Neural crest cell (in vitro differentiated cells): ENCODE measurements at places on chromosomes 5 and 9. TPM values are rescaled to one million over a fixed set of nuclear protein-coding genes. Genes with fewer than 3 reads are reported as not detected.

GRCh38 chr5:147704544-147704943 is 78.0 kb downstream of the JAKMIP2 start:
- DNase-seq = no peak

Gene SPDL1
- 53.3 and 59.1 TPM in 2 replicates for total RNA-seq

DNA sequence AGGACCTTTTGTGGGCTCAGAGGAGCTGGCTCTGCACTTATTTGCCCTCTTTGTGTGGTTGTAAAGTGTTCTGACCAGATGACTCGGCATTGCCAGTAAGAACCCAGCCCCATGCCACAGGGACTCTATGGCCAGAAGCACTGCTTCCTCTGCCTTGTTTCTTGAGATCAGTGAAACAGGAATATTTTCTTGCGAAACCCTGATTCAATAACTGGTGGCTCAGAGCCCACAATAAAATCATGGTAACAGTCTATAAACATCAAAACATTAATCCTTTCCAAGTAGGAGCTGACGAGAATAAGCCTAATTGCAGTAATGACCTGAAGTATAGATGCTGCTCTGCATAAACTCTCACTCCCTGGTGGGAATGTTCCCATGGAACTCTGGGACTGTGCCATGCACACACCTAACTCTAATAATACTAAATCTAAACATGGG is 344.3 kb downstream of the ZNF608 start:
- DNase-seq = no peak

GRCh38 chr5:154901276-154901675 is 36.7 kb downstream of the GEMIN5 start:
- DNase-seq = no peak

DNA sequence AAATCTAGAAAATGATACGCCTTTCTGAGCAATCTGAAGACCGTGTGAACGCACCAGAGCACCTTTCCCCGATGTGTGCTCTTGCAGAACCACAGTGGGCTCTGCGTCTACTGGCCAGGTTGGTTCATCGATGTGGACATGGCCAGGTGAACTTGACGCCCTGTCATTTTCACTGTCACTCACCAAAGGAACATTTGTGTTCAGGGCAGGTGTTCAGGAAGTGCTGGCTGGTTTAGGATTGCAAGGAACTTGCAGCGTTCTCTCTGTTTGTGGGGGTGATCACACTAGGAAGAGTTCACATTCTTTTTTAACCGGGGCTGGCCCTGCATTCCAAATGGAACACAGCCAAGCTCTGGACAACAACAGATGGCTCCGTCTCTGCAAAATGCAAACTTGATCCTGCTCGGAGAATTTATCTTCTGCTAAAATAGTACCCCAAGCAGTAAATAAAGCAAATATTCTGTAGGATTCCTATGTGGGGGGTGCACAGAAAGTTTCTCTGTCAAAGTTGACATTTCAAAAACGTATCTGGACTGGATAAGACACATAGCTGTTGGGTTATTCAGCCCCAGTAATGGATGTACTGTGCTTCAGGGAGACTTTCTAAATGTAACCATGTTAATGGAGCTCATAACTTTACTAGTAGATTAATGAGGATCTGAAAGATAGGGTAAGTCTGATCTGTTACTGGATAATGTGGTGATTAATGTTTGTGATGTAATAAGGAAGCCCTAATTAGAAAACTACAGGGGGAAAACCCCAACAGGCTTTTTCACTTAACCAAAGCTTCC is 45.7 kb upstream of the FANCC start:
- DNase-seq = no peak

Gene SPZ1
- total RNA-seq = not detected in 2 replicates

Gene OMD
- not detected in 2 replicates for total RNA-seq

GRCh38 chr5:65171645-65172044 is 310.1 kb downstream of the ADAMTS6 start:
- DNase-seq = no peak

Gene NOTCH1
- 99.0 and 99.7 TPM in 2 replicates for total RNA-seq

DNA sequence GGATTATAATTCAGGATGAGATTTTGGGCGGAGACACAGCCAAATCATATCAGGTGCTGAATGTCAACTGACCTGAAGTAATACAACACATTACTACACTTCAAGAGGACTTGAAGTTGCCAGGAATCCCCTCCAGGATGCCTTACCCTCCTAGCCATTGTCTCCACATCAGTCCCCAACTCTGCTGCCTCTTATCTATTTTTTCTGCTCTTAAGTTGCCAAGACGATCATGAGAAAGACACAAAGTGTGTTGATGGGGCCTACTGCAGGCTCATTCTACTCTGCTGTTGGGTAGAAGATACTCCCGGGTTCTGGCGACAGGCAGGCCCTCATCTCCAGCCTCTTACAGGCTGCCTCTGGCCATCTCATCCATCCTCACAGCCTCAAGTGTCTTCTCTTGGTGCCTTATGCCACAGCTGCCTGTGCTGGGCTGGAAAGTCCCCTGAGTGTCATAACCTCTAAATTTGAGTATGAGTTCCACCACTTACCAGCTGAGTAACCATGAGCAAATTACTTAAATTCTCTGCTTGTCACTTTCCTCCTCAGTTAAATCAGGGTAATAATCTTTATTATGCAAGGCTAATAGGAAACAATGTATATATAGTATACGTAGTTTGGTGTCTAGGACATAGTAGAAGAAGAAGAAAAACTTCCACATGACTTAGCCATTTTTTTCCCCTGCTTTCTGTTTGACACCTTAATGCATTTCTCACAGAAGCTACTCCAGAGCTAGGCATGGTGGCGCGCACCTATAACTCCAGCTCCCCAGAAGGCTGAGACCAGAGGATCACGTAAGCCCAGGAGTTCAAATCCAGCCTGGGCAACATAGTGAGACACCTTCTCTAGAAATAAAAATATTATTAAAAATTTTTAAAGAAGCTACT is 73.0 kb upstream of the SNX2 start:
- DNase-seq = no peak

DNA sequence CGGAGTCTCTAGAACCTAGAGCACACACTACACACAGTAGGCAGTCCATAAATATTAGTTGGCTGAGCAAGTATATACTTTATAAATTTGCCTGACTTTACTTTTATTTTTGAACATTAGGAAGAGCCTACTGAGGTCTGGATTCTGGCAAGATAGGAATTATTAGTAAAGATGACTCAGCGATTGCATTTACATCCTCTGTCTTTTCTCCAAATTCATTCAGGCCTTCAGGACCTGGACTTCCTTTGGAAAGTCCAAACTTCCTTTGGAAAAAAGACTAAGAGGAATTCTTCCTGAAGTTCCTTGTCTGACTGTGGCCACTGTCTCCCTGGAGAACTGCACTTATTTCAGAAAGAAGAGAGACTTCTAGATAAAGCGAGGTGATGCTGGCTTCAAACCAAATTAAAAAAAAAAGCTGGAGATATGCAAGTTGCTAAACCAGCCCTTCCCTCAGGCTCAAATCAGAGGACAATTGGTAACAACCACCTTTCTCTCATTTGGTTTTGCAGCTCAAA is 251.3 kb downstream of the GAS1 start:
- no peak for DNase-seq

Gene SELENOP
- 2.0 and 2.2 TPM in 2 replicates for total RNA-seq

Gene PTGS1
- 0.16 and 0.37 TPM in 2 replicates for total RNA-seq

DNA sequence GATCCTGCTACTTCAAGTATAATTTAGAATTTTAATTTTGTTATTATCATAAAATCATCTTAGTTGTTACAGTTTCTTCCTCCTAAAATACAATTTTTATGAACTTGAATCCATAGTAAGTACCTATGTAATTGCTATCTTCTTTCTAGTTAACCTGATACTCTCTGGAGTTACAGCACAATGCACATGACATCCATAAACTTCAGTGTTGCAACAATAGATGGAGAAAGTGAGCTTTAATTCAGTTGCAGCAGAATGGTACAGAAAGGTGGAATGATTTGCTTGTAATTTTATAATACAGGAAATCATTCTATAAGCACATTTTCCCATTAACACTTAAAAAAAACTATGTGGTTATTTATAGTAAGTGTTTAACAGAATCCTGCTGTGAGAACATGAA is 372.0 kb downstream of the CDH9 start:
- DNase-seq = no peak

DNA sequence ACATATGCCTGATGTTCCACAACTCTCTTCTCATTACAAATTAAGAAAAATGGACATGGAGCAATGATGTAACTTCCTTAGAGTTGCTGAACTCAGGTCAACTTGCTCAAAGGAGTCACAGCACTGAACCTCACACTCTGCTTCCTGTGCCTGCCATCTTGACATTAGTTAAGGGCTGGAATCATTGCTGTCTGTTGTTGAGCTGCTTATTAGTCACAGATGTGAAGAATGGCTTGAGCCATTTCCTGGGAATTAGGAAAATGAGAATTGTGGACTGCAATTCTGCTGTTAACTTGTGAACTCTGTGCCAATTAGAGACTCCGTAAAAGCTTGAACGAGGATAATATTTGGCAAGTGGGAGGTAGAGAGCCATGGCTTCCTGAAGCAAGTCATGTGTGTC is 212.0 kb downstream of the ADAMTS12 start:
- no peak for DNase-seq

Gene IFNE
- total RNA-seq = 0.16 TPM in 1 of 2 replicates, not detected in the other

Gene CMYA5
- total RNA-seq = 0.44 and 0.73 TPM in 2 replicates

GRCh38 chr5:17187011-17187785 is 30.2 kb upstream of the BASP1 start:
- DNase-seq = no peak

GRCh38 chr9:129748249-129748648 is 4.6 kb downstream of the PTGES start:
- no peak for DNase-seq

Gene BOD1
- total RNA-seq = 121 and 126 TPM in 2 replicates

DNA sequence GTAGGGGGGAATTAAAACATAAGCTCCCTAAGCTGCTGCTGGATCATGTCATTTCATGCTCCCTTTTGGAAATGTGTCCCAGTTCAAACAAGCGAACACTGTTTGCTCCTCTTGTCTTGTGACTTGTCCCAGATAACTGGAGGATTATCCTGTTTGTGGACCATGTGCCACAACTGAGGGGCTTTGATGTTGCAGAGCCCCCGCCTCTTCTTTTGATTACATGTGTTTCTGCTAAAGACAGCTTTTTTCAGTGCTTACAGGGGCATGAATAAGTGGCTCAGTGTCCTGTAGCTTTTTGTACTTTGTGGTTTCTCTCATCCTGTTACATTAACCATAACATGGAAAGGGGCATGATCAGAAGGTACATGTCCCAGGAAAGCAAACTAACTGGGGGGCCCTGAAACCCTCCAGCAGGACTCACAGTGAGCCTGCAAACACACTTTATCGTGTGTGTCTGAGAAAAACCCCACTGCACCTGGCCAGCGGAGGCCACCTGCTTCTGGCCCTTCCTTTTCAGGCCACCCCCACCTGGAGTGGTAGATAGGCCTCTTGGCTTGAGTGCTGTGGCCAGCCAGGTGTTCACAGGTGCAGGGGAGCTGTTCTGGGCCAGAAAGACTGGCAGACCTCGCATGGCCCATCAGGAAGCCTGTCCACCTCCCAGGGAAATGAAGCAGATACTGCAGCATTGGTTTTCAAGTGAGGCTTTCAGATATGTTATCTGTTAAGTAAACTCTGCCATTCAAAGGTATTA is 285.6 kb downstream of the FANCC start:
- no peak for DNase-seq

Gene KIF4B
- total RNA-seq = not detected in 2 replicates

DNA sequence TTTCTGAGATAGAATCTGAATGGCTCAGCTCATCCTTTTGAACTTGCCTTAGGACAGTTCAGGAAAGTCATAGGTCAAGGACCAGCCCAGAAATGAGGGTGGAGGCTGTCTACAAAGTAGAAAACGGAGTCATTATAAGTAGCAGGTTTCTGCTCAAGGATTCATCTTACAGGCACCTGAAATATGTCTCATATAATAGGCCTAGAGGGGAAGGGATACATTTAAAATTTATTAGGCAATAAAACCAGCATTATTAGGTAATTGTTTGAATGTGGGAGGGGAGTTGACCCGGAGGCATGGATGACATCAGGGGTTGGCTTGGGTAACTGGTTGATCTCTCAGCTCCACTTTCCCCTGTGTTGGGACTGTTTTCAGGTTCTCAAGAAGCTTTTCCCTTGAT is 11.9 kb upstream of the GALNT10 start:
- DNase-seq = no peak

GRCh38 chr9:13728131-13728530 is 448.6 kb upstream of the MPDZ start:
- no peak for DNase-seq

DNA sequence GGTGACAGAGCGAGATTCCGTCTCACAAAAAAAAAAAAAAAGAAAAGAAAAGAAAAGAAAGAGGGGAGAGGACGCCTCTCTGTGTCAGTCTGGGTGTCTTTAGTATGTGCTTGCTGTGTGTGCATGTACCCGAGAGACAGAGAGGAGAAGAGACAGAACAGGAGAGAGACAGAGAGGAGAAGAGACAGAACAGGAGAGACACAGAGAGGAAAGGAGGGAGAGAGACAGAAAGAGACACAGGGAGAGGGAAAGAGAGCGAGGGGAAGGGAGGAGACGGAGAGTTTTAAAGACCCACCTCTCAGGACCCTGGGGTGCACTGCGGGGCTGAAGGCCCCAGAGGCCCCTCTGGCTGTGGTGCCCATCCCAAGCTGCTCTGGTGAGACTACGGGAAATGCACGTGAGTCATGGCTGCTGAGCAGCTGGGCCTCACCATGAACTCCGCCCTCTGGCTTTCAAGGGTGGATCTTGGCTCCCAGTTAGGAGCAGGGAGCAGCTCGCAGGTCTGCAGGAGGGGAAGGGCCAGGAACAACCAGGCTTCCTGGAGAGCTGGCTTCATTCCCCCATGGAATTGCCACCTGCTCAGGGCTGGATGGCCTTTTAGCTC is 7.9 kb downstream of the SLC6A3 start:
- no peak for DNase-seq

DNA sequence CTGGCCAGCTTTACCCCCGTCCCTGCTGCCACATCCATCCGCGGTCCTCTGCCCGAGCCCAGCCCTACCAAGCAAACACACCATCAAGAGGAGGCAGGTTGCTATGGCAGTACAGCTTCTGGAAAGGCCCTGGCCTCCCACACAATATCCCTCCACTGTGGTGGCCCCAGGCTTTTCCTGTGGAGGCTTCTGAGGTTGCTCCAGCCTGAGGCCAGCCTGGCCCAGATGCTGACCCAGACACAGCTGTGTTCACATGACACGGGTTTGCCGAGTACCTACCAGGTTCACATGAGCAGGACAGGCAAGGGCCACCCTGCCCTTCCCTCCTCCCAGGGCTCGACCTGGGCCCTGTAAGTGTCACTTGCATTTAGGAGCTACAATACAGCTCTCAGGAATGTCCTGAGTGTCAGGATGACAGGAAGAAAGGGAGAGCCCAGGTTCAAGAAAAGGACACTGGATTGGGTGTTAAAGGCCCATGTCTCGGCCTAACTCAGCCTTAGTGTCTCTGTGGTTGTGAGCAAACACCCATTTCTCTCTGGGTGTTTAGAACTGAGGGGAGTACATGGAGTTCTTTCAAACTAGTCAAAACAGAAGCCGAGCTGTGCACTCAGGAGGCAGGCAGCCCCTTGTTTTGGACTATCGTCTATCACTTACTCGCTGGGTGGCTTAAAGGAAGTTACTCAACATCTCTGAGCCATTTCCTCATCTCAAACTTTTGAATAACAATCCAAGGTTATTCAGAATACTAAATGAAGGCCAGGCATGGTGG is 40.2 kb downstream of the NAIF1 start:
- DNase-seq = no peak

Gene ANKRD31
- total RNA-seq = 0.39 and 0.51 TPM in 2 replicates
